Stimulated activated CD4-positive, alpha-beta T cell treated with anti-CD3 and anti-CD28 coated beads, Interleukin-12 subunit alpha, Interleukin-12 subunit beta, amount 100 ng/mL, for 24 hours (primary cell): ENCODE measurements at places on chromosomes 16 and 17.

DNA sequence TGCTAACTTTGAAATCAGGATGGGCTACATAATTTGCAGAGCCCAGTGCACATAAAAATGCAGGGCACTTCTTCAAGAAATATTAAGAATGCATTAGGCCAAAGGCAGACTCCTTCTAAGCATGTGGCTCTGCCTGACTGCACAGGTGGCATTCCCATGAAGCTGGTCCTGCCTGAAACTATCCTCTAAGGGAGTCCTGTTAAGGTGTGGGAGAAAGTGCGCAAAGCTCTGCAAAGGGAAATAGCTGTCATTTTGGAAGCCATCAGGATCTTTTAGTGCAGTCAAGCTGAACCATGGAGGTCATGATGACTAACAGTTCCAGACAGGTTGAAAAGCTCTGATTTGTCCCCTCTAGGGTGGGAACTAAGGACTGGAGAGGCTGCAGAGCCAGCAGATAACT lies 41.9 kb upstream of the CRHR1 start:
- DNase-seq = no peak

DNA sequence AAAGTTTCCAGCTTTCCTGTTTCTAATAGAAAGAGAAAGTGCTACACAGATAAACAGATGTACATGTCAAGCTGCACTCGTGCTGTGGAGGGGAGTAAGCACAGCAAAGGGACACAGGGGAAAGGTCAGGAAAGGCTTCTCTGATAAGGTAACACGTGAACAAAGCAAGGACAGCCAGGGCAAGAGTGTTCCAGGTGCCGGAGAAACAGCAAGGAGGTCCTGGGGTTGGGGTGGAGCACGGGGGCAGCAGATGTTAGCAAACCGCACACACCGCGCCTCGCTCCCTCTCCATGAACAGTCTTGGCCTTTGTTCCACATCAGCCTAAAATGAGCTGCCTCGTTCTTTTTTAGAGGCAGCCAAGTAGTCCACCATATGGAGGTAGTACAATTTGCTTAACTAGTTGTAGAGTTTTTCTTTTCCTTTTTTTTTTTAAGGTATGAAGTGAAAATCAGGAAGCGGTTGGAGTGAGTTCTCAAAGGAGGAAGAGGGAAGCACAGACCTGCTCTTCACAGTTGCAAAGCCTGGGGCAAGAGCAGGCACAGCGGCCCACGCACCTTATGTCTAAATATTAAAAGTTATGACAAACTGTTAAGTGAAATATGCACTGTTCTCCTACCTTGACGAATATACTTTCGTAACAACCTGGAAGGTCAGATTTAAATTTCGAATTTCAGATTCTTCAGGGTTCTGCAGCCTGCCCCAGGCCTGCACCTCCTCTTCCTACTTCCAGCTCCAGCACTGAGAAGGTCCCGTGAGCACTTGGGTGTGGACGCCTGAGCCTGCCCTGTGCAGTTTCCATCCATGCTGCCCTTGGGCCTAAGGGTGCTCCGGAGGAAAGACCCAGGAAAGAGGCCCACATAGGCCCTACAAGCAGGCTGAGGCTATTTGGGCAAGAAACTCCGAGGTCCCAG lies 41.5 kb upstream of the RPH3AL start:
- no peak for DNase-seq

- no peak for DNase-seq
These were observed 356.3 kb upstream of the TNRC6C start for GRCh38 chr17:77602062-77602746.

- DNase-seq = no peak
These were observed 825 bp downstream of the SLC4A1 start for GRCh38 chr17:44267165-44267455.
